Omental fat pad (tissue), 4 donors: ENCODE measurements at places on chromosomes 4 and X. TPM values are rescaled to one million over a fixed set of nuclear protein-coding genes. Genes with fewer than 3 reads are reported as not detected.

The MGST2 gene
- 39.6 TPM for total RNA-seq

- DNase-seq, result no peak
These were observed 104.5 kb downstream of the AMELX start for GRCh38 chrX:11397680-11398079.

The PLK4 gene
- 0.38 TPM for total RNA-seq

The NXF3 gene
- total RNA-seq, result 1.9 TPM

GRCh38 chr4:183873409-183874185 is 31.5 kb upstream of the STOX2 start:
- DNase-seq, result no peak
